Activated naive CD8-positive, alpha-beta T cell treated with anti-CD3 and anti-CD28 coated beads, Interleukin-2, amount 50 U/mL, for 24 hours (primary cell): ENCODE measurements at places on chromosomes 5 and 9.

GRCh38 chr9:79220251-79220650, 351.5 kb upstream of the TLE4 start:
- DNase-seq: no peak
- peaks cover 4% of the 10 kb centered on the region for H3K27me3 ChIP-seq
- no peak overlapping the region for H3K27ac ChIP-seq
- peaks cover 7% of the 10 kb centered on the region for H3K4me1 ChIP-seq
- H3K4me3 ChIP-seq: no peak overlapping the region
- H3K36me3 ChIP-seq: no peaks in the 10 kb centered on the region

DNA sequence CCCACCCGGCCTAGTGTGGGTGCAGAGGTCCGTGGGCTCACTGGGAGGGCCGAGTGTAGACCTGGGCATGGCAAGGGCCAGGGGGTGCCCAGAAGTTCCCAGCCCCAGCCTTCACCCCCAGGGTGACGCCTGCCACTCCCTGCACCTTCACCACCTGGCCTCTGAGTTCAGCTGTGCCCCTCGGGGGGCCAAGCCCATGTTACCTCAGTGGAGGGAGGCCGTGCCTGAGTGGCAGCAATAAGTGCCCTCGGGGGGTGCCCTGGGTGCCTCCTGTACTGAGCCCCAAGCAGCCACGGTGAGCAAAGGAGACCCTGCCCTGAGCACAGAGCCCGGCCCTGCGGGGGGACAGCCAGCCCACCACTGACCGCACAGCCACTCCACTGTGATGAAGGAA, 10.3 kb upstream of the FCN2 start:
- H3K27me3 ChIP-seq: peaks cover 4% of the 10 kb centered on the region
- no peaks in the 10 kb centered on the region for H3K36me3 ChIP-seq
- no peak overlapping the region for H3K27ac ChIP-seq
- H3K4me3 ChIP-seq: no peak overlapping the region
- DNase-seq: no peak

GRCh38 chr5:21173036-21173435, 1185.0 kb upstream of the CDH18 start:
- H3K4me3 ChIP-seq: no peak overlapping the region
- no peaks in the 10 kb centered on the region for H3K36me3 ChIP-seq
- no peak overlapping the region for H3K27ac ChIP-seq
- DNase-seq: no peak
- no peaks in the 10 kb centered on the region for H3K4me1 ChIP-seq

DNA sequence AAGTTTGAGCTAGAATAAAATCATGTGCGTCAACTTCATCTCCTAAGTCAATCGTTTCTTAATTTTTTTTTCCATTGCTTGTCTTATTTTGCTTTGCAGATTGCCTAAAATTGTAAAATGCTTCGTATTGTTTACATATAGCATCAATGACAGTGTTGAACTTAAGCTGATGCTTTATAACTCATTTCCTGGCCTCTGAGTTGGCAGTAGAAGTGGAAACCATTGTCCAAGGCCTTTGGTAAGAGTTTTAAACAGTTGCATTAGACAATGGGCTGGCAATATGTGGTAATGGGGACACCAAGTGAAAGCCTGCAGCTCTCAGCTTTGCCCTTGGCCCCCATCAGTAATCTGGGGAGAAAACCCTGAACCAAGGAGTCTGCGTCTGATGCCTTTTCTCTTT, 154.8 kb upstream of the GAS1 start:
- no peak overlapping the region for H3K4me3 ChIP-seq
- no peaks in the 10 kb centered on the region for H3K36me3 ChIP-seq
- H3K27ac ChIP-seq: no peak overlapping the region
- H3K27me3 ChIP-seq: peaks cover 13% of the 10 kb centered on the region
- H3K4me1 ChIP-seq: no peaks in the 10 kb centered on the region
- DNase-seq: no peak

GRCh38 chr9:98450496-98450895, 195.0 kb upstream of the TBC1D2 start:
- no peak for DNase-seq
- H3K27me3 ChIP-seq: peaks cover 6% of the 10 kb centered on the region
- H3K4me1 ChIP-seq: no peaks in the 10 kb centered on the region
- no peaks in the 10 kb centered on the region for H3K36me3 ChIP-seq
- H3K4me3 ChIP-seq: no peak overlapping the region
- no peak overlapping the region for H3K27ac ChIP-seq

DNA sequence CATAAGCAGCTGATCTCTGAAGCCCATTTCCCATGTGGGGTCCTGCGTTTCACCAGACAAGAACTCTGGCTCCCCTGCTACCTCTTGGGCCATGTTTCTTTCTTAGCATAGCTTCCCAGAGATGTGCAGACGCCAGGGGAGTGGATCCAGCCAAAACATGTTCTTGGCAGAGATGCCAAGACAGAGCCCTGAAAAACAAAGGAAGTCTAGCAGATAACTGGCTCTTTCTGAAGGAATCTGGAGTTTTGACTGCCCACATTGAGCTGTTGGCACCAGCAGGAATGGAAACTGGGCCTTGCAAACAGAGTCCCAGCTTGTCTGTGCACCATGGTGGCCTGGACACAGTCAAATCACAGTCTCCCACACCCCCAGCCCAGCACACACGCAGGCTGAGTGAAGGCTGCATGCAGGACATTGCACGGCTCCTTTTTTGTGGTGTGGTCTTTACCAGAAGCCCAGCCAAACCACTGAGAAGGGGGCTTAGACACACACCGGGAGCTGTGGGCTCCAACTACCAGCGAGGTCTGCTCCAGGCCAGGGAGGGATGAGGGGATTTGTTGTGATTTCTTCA, 114.7 kb downstream of the SNX18 start:
- no peak for DNase-seq
- no peaks in the 10 kb centered on the region for H3K36me3 ChIP-seq
- no peaks in the 10 kb centered on the region for H3K27me3 ChIP-seq
- H3K27ac ChIP-seq: no peak overlapping the region
- H3K4me3 ChIP-seq: no peak overlapping the region
- H3K4me1 ChIP-seq: no peaks in the 10 kb centered on the region

DNA sequence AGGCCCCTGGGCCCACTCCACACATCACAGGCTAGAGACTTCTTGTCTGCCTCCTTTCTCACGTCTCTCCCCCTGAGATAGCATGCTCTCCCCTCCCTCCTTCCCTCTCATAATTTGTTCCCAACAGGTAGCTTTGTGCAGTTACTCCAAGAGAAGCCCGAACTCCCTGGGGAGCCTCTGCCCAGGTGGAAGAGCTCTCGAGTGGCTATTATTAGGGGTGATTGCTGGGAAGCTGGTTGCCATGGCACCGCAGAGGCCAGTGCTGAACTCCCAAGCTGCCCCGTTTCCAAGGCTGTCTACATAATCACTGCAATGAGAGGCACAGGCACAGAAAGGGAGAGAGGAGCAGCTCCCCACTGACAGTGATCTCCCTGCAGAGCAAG, 104.7 kb upstream of the GPR151 start:
- no peaks in the 10 kb centered on the region for H3K4me1 ChIP-seq
- H3K36me3 ChIP-seq: no peaks in the 10 kb centered on the region
- no peaks in the 10 kb centered on the region for H3K27me3 ChIP-seq
- H3K27ac ChIP-seq: no peak overlapping the region
- no peak for DNase-seq

- H3K27ac ChIP-seq: no peak overlapping the region
- no peaks in the 10 kb centered on the region for H3K36me3 ChIP-seq
- H3K27me3 ChIP-seq: peaks cover 4% of the 10 kb centered on the region
- no peak for DNase-seq
- H3K4me3 ChIP-seq: no peak overlapping the region
These were observed 18.7 kb upstream of the CARNMT1 start for GRCh38 chr9:75046725-75047345.

- peaks cover 64% of the 10 kb centered on the region for H3K4me1 ChIP-seq
- no peaks in the 10 kb centered on the region for H3K27me3 ChIP-seq
- no peak for DNase-seq
- H3K36me3 ChIP-seq: peaks cover 4% of the 10 kb centered on the region
These were observed 39.1 kb upstream of the GZMA start for GRCh38 chr5:55063220-55063863.

DNA sequence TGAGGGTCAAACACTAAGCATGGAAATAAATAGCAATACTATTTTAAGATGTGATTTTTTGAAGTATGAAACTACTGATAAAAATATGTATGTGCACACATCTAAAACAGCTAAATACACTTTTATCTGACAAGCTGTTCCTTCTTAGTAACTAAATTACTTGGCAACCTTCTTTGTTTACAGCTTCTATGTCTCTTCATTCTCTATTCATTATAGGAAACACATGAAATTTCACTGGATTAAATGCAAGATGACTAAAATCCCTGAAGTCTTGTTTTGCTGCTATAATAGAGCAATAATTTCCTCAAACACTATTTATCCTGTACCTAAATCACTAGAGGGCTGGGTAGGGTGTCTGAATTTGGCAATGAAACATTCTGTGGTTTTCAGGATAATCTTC, 11.7 kb downstream of the RICTOR start:
- peaks cover 21% of the 10 kb centered on the region for H3K36me3 ChIP-seq
- peaks cover 69% of the 10 kb centered on the region for H3K4me1 ChIP-seq
- DNase-seq: no peak
- H3K4me3 ChIP-seq: no peak overlapping the region

DNA sequence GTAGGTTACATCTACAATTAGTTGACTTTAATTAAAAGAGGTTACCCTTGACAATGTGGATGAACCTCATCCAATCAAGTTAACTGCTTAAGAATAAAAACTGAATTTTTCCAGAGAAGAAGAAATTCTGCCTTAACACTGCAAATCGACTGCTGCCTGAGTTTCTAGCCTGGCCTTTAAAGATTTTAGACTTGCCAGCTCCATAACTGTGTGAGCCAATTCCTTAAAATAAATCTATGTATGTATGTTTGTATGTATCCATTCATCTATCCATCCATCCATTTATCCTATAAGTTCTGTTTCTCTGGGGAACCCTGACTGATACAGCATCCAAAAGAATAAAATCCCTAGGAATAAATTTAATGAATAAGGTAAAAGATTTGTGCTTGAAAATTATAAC, 136.1 kb downstream of the TMEM38B start:
- H3K36me3 ChIP-seq: peaks cover 2% of the 10 kb centered on the region
- H3K27me3 ChIP-seq: no peaks in the 10 kb centered on the region
- no peak for DNase-seq
- H3K4me1 ChIP-seq: no peaks in the 10 kb centered on the region
- no peak overlapping the region for H3K27ac ChIP-seq
